CD4-positive, alpha-beta T cell treated with Interleukin-17A for 4 hours (primary cell): ENCODE measurements at places on chromosomes 12 and 14.

DNA sequence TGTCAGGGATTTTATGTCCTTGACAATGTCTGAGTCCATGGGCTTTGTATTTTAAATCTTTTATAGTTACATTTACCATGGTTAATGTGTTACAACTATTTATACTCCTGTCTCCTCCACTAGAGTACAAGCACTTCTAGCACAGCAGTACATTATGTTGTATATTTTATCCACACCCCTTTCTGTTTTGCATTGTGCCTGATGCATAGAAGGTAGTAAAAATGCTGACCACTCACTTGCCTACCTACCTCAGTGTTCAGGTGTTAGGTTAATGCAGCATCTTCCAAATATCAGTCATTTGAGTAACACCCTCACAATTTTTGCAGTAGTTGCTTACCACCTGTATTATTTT is 31.1 kb upstream of the SLC38A2 start:
- no peak for DNase-seq

DNA sequence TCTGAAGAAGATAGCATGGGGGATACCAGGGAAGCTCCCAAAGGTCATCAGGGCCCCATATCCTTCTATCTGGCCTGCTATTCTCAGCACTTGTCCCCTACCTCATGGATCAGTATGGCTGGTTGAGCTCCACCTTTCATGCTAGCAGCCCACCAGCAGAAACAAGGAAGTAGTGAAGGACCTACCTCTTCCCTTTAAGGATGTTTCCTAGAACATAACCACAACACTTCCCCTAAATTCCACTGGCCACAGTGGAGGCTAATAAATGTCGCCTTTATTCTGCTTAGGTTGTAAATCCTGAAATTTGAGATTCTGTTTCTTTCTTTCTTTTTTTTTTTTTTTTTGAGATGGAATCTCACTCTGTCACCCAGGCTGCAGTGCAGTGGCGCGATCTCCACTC is 128.6 kb upstream of the PARP11 start:
- DNase-seq: no peak

- DNase-seq: peak; percentile 7
Observed at GRCh38 chr12:21296751-21297406, 37.8 kb downstream of the SLCO1A2 start.

DNA sequence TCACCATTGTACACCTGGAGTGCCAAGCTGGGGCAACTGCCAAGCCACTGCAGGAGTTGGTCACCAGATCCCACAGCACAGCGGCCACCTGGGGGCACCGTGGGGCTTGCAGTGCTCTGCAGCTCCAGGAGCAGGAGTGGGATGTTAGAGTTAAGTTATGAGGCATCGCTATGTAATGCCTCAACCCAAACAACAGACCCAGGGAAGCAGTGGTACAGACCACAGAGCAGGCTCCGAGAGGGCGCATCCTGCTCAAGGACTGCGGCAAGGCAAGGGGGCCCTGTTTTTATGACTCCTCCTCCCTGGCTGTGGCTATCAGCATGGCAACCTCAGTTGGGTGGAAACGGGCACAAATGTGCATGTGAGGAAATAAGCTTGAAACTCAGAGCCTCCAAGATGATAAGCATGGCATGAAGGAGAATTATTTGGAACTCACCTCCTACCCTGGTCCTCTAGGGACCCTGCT is 63.1 kb downstream of the ARL6IP4 start:
- peak; percentile 84 for DNase-seq

GRCh38 chr14:65156568-65157366 is 54.5 kb upstream of the MAX start:
- no peak for DNase-seq

GRCh38 chr12:45478931-45479330 is 250.6 kb upstream of the ARID2 start:
- no peak for DNase-seq

DNA sequence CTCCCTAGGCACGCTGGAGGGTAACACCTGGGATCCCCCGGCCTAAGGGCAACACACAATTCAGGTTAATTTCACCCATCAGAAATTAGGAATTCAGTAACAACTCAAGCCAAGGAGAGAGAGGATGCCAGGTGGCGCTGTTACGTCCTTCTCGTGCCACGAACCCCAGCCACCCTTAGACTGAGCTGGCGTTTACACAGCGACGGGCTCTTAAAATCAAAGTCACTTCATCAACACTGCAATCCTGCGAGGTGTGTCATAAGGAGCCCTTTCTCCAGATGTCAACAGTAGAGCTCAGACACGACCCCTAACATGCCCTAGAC is 110.6 kb upstream of the TMEM132D start:
- DNase-seq: no peak

DNA sequence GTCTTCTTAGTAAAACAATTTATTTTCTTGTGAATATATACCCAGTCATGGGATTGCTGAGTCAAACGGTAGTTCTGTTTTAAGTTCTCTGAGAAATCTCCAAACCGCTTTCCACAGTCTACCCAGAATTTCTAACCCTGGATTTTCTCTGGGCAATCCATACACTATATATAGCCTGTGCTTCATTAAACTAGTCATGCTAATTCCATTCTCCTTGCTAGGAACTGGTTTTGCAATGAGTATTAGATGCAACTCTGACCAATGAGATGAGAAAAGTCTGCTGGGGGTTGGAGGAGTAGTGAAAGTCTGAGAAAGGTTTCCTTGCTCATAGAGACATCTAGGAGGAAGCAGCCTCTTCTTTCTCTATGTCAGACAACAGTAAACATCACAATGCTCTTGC is 196.1 kb upstream of the CDKN3 start:
- no peak for DNase-seq

- DNase-seq: no peak
Observed at GRCh38 chr14:87434680-87435079, 558.3 kb downstream of the GALC start.

DNA sequence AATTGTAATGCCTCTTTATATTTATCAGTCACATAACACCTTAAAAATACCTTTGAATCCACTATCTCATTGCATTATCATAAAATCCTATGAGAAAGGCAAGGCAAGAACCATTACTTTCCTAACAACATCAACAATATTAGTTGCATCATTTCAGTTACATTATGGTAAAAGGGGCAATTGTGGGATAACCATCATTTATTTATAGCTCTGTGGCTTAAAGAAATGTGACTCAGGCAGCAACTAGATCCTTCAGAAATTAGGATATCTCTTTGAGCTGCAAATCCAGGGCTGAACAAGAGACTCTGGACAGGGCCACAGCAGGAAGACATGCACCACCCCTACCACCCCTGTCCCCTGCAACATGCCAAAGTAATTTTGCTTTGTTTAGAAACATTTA is 36.4 kb downstream of the EPS8 start:
- DNase-seq: no peak

- no peak for DNase-seq
Observed at GRCh38 chr12:107169200-107169599, 75.9 kb upstream of the CRY1 start.

GRCh38 chr14:50718949-50719348 is 50.8 kb upstream of the SAV1 start:
- no peak for DNase-seq

GRCh38 chr12:121515615-121516014 is 65.2 kb downstream of the KDM2B start:
- DNase-seq: no peak

GRCh38 chr12:11568762-11569478 is 80.6 kb upstream of the ETV6 start:
- DNase-seq: no peak

- DNase-seq: no peak
Observed at GRCh38 chr12:67222302-67222701, 46.9 kb upstream of the CAND1 start.

- no peak for DNase-seq
Observed at GRCh38 chr12:13959131-13959723, 22.2 kb downstream of the GRIN2B start.

- DNase-seq: no peak
Observed at GRCh38 chr12:95173392-95174251, 43.6 kb downstream of the FGD6 start.

GRCh38 chr12:27975222-27976136 is 2.9 kb upstream of the PTHLH start:
- no peak for DNase-seq

DNA sequence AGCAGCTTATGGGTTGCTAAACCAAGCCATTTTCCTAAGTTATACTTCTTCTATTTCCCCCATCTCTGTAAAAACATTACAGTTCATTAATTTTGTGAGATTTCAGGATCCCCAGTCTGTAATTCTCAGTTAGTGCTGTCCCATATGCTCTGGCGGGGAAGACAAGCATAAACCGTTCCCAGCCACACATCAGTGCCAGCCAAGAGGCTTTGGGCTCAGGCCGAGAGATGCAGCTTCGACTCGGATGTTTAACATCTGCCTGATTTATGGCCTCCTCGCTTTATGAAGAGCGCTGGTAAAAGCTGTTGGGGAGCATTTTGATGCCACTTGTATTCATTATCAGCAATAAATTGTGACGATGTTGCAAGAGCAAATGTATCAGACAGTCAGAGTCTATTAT is 349.1 kb upstream of the CCDC196 start:
- DNase-seq: no peak

DNA sequence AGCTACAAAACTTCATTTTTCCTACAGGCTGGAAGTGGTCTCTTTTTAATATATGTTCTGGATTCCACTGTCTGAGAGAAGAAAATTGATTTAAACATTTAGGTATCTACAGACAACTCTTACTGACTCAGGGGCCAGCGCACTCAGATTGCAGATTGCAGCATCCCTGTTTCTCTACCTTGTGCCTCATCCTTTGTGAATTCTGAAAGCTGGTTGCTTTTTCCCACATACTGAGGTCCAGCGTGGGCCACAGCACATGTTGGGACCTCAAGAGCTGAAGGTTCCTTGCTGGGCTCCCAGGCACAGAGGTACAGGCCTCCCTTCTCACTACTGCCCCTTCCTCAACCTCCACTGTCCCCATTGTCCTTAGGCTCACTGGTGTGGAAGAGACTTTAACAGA is 101.7 kb upstream of the CCDC175 start:
- DNase-seq: no peak

GRCh38 chr14:76774821-76775694 is 13.8 kb downstream of the VASH1 start:
- DNase-seq: no peak

DNA sequence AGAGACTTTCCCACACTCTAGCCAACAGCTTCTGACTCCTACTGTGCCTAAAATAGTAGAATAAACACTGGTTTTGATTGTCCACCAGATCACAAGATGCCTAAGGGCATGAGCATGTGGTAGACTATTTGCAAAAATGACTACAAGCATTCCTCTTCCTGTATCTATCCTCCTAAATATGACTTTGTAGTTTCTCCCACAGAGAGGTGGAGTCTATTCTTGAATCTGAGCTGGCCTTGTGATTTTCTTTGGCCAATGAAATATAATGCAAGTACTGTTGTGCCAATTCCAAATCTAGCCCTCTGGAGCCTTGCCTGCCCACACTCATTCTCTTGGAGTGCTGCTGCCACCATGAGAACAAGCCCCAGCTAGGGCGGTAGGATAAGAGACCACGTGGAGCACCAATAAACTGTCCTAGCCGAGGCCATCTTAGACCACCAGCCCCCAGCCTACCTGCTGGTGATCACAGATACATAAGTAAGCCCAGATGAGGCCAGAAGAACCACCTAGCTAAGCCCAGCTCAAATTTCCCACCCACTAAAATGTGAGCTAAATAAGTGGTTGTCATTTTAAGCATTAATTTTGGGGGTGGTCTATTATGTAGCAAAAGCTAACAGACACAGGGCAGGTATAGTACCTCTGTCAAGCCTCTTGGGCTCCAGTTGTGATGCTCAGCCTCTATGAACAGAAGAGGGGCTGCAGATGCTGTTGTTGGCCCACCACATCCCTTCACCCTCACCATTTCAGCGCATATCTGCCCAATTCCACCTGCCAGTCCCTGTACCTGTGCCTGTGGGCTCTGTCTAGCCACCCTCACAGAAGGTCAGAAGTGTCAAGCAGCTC is 17.9 kb downstream of the ZFP36L1 start:
- DNase-seq: no peak

DNA sequence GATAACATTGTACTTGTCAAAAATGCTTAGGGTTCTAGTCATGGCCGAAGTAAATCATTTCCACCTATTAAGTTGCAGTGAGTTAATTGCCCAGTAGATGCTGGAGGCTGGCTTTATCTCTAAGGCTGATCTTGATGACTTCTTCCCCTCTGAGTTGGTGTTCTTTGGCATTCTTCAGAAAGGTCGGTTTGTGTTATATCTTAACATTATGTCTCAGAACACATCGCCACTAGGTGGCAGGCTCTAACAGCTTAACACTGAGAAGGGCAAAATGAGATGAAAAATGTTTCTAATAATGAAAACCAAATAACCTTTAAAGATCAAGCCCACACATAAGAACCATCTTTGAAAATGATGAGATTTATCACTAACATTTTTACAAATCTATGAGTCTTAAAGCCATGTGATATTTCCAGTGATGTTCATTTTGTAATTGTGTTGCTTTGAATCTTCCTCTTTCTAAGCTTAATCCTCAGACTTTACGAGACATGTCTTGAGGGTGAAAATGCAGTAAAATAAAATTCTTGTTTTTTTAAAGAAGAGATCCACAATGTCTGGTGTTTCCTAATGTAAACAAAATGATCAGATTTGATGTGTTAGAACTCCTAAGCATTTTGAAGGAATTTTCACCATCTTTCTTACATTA is 28.6 kb downstream of the SUDS3 start:
- DNase-seq: peak; percentile 56

DNA sequence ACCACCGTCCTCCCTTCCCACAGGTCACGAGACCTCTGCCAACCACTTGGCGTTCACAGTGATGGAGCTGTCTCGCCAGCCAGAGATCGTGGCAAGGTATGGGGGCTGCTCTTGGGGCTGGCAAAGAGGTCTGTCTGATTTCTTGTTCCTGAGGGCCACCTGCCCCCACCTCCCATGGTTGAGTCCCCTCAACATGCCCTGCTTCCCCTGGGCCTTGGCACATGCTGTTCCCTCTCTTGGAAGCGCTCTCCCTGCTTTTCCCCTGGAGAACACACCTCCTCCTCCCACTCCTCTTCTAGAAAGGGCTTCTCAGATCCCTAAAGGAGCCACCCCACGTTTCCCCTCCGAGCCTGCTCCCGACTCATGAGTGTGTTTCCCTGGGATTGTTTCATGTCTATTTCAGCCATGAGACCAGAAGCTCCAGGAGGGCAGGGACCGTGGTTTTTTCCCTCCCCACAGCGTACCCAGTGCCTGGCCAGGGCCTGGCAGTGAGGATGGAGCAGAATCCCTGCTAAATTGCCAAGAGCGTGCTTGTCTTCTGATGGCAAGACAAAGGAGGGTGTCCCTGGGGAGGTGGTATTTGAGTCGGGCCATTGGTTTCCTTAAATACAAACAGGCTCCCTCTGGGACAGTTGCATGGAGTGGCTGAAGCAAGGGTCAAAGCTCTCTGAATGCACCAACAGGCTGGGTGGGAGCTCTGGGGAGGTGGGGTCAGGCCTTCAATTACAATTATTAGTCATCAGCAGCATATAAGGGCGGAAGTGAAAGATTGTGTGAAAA is 34.1 kb downstream of the CYP46A1 start:
- no peak for DNase-seq

DNA sequence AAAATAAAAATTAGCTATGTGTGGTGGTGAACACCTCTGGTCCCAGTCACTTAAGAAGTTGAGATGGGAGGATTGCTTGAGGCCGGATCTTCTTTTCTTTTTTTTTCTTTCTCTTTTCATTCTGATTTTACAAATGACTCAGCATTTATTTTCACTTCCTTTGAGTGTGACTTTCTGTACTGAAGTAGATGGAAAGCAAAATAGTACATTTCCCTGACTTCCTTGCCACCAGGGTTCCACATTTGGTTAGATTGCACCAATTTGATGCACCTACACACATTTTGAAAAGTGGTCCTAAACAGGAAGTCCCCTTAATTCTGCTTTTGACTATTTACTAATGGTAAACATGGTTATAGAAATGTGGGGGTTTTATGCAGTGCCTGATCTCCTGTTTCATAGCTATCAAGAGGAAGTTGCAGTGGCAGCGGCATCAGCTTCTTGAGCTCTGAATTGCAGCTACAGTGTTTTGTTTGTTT is 13.0 kb upstream of the LEMD3 start:
- DNase-seq: no peak
